ENCODE measurements at places on chromosomes 2 and 18.

- DNase-seq = no peak
Measured at GRCh38 chr2:160674146-160674750, 180.6 kb upstream of the RBMS1 start.

- peak; percentile 67 for DNase-seq
Measured at GRCh38 chr2:127175751-127176354, 44.2 kb downstream of the CYP27C1 start.

DNA sequence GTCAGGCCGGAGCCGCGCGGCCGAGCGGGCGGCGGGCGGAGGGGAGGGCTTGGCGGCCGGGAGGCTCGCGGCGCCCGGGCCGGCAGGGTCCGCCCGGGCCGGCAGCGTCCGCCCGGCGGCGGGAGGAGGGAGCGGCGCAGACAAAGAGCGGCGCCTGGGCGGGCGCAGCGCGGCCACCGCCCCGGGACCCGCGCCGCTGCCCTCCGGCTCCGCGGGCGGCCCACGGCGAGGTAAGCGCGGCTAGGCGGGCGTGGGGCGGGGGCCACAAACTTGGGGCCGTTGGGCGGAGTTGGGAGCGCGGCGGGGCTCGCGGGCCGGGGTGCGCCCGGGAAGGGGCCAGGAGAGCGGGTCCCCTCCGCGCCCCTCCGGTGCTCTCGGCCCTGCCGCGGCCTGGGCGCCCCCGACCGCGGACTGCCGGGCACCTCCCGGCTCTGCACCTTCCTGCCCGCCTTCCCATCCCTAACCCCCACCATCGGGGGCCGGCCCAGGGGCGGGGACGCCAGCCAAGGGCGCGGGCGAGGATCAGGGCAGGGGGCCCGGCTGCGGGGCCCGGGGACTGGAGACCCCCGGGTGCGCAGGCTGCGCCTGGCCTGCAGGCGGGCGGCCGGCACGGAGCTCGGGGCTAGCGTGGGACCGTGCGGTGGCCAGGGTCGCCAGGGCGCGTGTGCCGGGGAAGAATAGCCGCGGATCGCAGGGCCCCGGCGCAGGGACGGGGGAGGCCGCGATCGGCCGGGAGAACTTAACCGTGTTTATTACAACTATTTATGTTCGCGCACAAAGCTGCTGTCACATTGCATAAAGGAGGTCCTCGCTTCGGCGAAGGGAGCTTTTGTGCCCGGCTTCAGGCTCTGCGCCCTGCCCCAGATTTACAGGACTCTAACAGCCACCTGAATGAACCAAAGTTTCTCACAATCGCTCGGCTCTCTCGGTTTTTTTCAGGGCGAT, at the start of gene NCK2:
TSS of gene NCK2 (plus strand) at position 4 of the 945 bp plus-strand sequence. CDS start 110,152 bp downstream, outside the sequence.
- no peak for DNase-seq

GRCh38 chr2:148989882-148990493, 48.5 kb upstream of the LYPD6B start:
- DNase-seq = peak; percentile 84
